ENCODE measurements at places on chromosomes 7 and 10. TPM values are rescaled to one million over a fixed set of nuclear protein-coding genes. Genes with fewer than 3 reads are reported as not detected.

The MNX1 gene
- not detected for total RNA-seq

The ANKRD7 gene
- 1.3 TPM for total RNA-seq

The C7orf25 gene
- 5.6 TPM for total RNA-seq

The SLK gene
- total RNA-seq: 22.8 TPM

The YWHAG gene
- 174 TPM for total RNA-seq

The STEAP1 gene
- 0.48 TPM for total RNA-seq

The PODXL gene
- total RNA-seq: 1.3 TPM

The EPDR1 gene
- 1.3 TPM for total RNA-seq

The PDK4 gene
- total RNA-seq: not detected

The PBLD gene
- total RNA-seq: 0.84 TPM

The GIMAP6 gene
- 27.4 TPM for total RNA-seq
